ENCODE measurements at places on chromosomes 12 and 14. TPM values are rescaled to one million over a fixed set of nuclear protein-coding genes. Genes with fewer than 3 reads are reported as not detected.

NOP9 gene
- total RNA-seq: 18.5 TPM

ATL1 gene
- total RNA-seq: 15.1 TPM

ACACB gene
- total RNA-seq: 18.5 TPM

SLC25A47 gene
- 0.16 TPM for total RNA-seq

RPL10L gene
- total RNA-seq: not detected

SLCO1B1 gene
- not detected for total RNA-seq

SLC15A4 gene
- total RNA-seq: 61.2 TPM

EAPP gene
- total RNA-seq: 31.2 TPM

SYNDIG1L gene
- total RNA-seq: not detected
